ENCODE measurements at places on chromosomes 13 and 19.
A peak's percentile ranks its signal among the peaks of the same experiment; 100 is the strongest.

- no peak for DNase-seq
Measured at GRCh38 chr13:74662905-74663304, 528.7 kb upstream of the KLF12 start.

DNA sequence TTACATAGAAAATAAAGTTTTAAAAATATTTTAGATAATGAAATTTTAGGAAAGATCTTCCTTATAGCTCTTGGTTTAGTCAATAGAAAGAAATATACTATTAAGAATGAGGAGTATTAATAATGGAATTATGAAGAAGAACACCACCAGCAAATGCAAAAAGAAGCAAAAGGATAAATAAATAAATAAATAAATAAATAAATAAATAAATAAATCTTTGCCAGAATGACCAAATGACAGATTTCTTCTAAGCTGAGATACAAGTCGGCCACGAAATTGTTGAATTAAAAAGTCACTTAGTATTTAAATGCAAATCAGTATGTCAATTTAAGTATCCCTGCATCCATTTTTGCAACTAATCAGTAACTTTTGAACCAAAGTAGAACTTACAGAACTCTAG, 95.9 kb downstream of the DACH1 start:
- no peak for DNase-seq

DNA sequence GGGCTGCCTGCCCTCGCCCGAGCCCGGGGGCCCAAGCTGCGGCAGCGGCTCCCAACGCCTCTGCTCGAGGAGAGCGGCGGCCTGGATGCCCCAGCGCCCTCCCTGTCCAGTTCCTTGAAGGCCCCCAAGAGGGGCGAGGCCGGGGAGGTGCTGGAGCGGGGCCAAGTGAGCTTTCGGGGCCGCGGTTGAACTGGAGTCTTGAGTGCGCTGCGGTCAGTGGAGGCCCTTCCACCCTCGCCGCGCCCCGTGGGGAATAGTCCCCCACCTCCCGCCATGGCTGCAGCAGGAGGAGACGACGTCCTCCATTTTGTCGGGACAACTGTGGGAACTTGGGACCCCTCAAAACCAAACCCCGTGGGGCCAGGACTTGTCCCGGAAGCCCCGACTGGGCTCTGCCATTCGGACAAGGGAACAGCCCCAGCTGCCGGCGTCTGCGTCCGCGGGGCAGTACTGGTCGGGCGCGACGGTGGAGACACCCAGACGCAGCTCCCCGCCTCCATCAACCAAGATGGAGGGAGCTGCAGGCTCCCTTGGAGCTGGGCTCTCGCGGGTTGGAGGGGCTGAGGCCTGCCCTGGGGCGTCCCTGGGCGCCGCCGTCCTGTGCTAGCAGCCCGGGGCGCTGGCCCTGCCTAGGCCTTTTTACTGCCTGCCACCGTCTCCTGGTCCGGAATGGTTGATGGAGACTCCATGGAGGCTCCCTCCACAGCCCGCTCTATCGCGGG, 736 bp upstream of the ZMYM5 start:
- peak; percentile 72 for DNase-seq

- DNase-seq, result no peak
Measured at GRCh38 chr19:9910625-9911024, 25.7 kb downstream of the OLFM2 start.

GRCh38 chr19:3274942-3275582, 50.6 kb downstream of the CELF5 start:
- peak; percentile 69 for DNase-seq

GRCh38 chr13:68715651-68716050, 1392.0 kb upstream of the ATXN8OS start:
- DNase-seq, result no peak

- no peak for DNase-seq
Measured at GRCh38 chr19:1896508-1896907, 8.7 kb upstream of the ADAT3 start.

- DNase-seq, result no peak
Measured at GRCh38 chr13:41613471-41613870, 156.1 kb downstream of the RGCC start.

GRCh38 chr13:105193026-105193425, 1342.4 kb downstream of the EFNB2 start:
- DNase-seq, result no peak

DNA sequence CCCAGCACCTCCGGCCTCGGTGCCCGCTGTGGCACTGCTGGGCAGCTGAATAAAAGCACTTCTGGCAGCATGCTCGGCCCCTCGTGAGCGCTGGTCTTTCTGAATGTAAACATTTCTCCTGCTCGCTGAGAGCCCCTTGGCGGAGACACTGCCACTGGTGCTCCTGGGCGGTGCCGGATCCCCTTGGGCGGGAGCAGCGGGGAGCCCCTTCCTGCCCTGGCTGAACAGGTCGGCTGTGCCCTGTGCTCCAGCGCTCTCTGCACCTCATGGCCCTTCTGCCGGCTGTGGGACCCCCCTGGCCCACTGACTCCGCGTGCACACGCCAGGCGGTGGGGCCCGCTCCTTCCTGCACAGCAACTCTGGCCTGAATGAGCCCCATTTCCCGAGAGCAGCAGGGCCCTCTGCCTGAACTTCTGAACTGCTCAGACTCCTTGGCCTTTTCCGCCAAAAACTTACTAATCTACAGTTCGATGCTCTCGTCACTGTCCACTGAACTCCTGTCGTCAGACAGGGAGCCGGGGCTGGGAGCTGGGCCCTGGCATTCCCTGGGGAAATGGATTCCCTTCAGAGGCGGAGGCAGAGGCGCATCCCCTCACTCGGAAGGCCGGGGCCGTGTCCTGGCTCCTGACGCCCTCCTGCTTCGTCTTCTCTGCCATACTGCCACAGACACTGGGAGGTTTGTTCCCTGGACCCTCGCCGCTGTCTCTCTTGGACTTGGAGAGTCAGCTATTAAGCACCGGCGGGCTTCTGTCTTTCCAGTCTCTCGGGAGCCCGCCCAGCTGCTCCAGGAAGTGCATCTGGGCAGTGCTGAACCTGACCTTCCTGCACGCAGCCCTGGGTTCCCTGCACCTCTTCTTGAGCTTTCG, 14.2 kb downstream of the RB1 start:
- no peak for DNase-seq

- DNase-seq, result no peak
Measured at GRCh38 chr13:98913741-98914140, 64.1 kb downstream of the DOCK9 start.

DNA sequence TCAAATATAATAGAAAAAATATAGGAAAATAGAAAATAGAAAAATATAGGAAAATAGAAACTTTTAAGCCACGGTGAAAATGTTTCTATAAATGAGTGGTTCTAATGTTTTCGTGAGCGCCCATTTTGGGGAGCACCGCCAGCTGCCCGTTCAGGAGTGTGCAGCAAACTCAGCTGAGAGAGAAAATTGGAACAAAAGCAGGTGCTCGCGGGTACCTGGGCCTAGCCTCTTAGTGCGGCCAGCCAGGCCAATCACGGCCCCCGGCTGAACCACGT, 204 bp upstream of the PDX1 start:
- no peak for DNase-seq

DNA sequence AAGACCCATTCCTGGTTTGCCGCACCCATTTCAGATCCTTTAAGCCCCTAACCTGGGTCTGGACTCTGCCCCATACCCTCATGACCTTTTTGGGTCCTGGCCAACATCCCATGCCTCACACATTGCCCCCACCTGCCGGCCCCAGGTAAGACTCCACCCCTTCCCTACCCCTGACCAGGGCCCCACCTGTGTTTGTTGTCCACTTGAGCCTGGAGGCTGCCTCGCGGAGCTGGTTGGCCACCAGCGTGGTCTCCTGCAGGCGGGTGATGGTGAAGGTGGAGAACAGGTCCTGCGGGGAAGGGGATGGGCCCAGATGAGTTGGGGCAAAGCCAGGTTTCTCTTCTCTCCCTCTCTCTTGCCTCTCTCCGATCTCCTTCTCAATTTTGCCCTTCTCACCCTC, 19.5 kb downstream of the MAN2B1 start:
- no peak for DNase-seq

DNA sequence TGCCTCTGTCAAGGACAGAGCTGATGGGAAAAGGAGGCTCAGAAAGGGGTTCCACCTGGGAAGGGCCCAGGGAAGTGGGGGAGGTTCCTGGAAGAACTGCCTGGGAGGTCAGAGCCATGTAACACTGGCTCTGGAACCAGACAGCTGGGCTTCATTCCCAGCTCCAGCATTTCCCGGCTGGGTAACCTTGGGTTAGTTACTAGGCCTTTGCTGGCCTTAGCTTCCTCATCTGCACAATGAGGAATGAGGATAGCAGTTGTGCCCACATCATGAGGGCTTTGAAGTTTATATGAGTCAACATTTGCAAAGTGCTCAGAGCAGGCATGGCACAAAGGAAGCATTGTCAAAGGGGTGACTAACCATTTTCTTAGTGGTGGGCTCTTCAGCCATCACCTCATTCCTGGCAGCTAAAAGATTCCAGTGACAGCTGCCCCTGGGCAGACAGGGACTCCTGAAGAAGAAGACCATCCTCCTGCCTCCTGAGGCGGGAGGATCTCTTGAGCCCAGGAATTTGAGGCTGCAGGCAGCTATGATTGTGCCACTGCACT, 1.7 kb upstream of the DNAJB1 start:
- peak; percentile 32 for DNase-seq

- peak; percentile 63 for DNase-seq
Measured at GRCh38 chr19:47765523-47766358, 12.8 kb upstream of the SELENOW start.

DNA sequence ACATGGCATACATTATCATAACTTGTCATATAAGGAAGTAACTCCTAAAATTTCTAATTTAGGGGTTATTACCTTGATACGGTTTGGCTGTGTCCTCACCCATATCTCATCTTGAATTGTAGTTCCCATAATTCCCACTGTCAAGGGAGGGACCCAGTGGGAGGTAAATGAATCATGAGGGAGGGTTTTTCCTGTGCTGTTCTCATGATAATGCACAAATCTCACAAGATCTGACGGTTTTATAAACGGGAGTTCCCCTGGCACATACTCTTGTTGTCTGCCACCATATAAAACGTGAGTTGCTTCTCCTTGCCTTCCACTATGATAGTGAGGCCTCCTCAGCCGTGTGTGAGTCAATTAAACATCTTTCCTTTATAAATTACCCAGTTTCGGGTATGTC, 76.0 kb downstream of the ZDHHC20 start:
- no peak for DNase-seq

DNA sequence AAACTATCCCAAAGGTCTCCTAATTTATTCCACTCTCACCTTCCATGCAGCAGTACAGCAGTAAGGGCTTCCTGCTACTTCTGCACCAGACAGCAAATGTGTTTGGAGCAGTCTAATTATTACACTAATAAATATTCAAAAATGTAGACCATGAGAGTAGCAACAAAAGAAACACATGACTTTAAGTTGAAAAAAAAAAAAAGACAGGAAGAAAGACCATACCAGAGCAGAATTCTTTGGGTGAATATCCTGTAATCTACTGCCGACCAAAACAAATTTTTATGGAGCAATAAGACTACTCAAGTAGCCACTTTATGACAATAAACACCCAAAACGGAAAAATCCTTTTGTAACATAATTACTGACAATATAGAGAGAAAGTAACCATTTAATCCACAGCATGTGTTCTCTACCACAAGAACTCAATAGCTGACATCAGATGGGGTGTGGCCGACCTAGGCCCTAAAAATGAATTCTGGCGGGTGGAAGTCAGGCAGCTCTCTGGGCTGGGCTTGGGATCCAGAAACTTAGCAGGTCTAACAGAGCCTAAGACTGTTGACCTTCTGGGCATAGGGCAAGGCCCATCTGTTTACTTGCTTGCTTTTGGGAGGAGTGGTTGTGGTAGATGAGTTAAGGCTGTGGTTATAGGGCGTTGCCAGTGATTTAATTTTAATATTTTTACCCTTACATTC, 4.6 kb downstream of the KLF12 start:
- no peak for DNase-seq

DNA sequence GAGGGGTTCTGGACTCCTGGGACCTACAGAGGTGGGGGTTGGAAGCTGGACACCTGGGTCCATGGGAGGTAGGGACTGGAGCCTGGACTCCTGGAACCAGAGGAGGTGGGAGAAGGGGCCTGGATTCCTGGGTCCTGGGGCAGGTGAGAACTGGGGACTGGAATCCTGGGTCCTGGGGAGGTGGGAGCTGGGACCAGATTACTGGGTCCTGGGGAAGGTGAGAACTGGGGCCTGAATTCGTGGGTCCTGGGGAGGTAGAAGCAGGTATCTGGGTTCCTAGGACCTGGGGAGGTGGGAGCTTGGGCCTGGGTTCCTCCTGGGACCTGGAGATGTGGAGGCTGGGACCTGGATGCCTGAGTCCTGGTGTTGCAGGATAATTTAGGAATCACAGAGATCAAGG, 653 bp downstream of the CLEC4M start:
- no peak for DNase-seq

GRCh38 chr19:47609906-47610894, 1.3 kb downstream of the BICRA start:
- DNase-seq, result no peak

GRCh38 chr19:18171605-18172327, 1.8 kb upstream of the IFI30 start:
- DNase-seq, result peak; percentile 56

- DNase-seq, result no peak
Measured at GRCh38 chr13:45295536-45295935, 45.4 kb downstream of the TPT1 start.

DNA sequence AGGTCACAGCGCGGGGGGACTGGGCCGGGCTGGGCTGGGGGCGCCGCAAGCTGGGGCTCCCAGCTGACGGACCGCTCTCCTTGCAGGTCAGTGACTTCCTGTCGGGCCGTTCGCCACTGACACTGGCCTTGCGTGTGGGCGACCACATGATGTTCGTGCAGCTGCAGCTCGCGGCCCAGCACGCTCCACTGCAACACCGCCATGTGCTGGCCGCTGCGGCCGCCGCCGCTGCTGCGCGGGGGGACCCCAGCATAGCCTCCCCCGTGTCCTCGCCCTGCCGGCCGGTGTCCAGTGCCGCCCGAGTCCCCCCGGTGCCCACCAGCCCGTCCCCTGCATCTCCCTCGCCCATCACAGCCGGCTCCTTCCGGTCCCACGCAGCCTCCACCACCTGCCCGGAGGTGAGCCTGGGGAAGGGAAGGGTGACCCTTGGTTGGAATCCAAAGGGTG, 5.7 kb downstream of the MIDN start:
- no peak for DNase-seq

- DNase-seq, result no peak
Measured at GRCh38 chr19:33427801-33428626, 54.5 kb downstream of the CEBPG start.

DNA sequence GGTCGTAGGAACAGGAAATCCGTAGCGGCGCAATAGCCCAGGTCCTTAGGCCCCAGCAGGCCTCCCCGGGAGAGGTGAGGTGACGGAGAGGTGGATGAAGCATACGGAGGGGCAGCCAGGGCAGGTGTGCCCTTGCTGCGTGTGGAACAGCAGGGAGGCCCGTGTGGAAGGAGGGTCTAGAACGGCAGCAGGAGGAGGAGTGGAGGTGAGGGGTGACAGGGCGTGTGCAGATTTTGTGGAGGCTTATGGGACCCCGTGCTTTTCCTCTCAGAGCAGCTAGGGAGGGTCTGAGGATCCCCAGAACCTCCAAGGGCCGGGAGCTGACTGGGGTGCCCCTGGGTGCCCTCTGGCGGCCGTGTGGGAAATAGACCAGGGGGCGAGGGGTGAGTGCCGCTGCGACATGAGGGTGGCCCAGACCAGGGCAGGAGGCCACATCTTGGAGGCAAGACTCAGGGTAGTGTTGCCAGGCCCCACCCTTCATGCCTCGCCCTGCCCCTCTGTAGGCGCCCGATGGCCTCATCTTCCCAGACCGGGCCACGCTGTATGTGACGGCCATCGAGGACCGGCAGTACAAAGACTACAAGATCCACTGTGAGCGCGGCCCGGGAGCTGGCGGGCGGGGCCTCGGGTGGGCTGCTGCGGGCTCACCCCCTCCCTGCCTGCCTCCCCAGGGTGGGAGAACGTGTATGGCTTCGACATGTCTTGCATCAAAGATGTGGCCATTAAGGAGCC, 5.0 kb upstream of the ADM5 start:
- DNase-seq, result no peak

GRCh38 chr13:75960538-75960994, 324.4 kb downstream of the LMO7 start:
- no peak for DNase-seq
